ENCODE measurements at places on chromosomes 2 and 18.

DNA sequence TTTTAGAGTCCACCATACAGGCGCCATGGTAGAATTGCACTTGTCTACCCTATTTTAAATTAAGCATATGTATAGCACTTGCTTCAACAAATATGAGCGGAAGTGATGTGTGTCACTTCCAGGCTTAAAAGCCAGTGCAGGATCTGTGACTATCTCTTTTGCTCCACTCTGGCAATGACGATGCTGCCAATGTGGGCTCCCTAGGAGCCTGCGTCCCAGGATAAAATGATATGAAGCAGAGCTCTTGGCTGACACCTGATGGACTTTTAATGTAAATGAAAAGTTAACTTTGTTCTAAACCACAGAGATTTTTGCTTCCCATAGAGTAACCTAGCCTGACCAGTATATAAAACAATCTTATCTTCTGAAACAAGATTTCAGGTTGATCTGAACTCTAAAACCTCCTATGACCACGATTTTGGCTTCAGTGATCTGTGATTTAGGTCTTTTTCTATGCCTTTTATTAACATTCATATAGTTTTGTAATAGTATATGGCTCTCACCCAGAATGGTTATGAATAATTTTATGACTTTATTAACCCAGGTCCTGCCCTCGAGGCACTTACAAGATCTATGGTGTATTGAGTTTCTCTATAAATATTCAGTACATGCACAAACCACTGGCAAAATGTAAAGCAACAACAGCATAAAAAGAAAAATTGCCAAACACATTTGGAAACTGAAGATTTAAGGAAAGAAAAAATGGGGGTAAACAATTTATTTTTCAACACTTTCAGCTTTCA, 422.5 kb upstream of the PIK3C3 start:
- DNase-seq = no peak

DNA sequence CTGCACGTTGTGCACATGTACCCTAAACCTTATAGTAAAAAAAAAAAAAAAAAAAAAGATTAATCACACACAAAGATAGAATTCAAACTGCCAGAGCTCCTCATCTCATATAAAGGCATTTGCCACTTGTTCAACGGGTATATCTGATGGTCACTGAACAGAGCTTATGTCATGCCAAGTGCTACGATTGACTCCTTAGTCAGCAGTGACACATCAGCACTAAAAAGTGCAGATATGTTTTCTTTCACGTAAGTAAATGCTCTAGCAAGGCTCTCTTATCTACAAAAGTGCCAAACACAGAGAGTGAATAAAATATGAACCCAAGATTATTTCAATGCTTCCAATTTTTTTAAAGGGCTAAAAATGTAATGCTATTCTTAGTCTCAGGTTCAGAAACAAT, 1.1 kb downstream of the LMAN1 start:
- DNase-seq = no peak

DNA sequence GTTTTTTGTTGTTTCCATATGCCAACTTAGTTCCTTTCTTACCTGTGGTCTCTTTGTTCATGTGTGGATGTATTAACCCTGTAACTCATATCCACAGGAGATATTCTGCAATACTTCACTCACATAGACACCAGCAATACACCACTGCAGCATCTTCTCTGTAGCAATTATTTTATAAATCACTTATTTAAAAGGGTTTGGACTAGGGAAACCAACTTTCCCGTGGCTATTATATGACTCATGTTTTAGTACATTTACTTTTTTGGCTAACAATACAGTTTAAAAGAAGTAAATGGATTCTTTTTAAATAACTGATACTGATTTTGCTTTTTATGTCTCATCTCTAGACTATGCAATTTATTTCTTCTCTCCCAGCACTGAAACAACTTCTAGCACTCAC, 488.9 kb downstream of the MBD2 start:
- no peak for DNase-seq

GRCh38 chr2:228426502-228427216, 245.2 kb upstream of the SPHKAP start:
- no peak for DNase-seq

DNA sequence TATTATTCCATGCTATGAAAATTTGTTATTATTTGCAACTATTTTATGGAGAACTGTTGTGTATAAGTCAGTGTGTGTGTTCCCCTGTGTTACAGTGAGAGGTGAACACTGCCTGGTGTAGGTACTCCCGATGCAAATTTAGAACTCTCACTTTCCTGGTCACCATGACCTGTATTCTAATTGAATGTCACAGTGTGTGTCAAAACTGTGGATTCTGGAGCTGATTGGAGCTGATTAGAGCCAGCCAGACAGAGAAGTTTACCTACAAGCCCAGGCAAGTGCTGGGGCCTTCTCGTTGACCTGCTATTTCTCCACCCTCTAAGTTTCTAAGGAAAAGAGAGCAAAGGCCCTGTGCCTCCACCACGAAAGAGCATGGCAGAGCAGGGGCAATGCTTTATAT, 216.0 kb downstream of the NYAP2 start:
- no peak for DNase-seq

- no peak for DNase-seq
Measured at GRCh38 chr2:172234716-172235691, 132.3 kb upstream of the DLX2 start.

DNA sequence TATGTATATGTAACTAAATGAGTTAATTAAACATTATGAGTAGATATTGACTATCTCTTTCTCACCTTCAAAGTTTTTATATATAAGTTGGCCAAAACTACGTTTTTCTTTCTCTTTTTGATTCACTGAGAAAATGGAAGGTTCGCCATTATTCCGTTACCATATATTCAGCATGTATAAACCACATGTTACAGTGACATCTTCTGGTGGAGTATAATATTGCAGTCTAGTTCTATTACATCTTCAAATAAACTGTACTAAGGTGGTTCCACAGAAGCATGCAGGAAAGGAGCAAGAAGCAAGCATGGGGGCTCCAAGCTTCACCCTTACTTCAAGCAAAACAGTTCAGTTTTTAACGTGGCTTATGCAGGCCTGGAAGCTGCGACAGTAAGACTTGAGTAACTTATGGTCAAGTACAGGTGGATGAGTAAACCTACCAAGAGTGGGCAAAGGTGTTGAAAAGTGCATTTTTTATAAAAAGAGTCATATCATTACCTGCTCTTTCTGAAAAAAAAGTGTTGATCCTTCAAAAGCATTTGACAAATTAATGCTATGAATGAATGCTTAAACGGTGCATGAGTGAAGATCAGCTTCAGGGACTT, 129.8 kb upstream of the RAB6C start:
- no peak for DNase-seq

DNA sequence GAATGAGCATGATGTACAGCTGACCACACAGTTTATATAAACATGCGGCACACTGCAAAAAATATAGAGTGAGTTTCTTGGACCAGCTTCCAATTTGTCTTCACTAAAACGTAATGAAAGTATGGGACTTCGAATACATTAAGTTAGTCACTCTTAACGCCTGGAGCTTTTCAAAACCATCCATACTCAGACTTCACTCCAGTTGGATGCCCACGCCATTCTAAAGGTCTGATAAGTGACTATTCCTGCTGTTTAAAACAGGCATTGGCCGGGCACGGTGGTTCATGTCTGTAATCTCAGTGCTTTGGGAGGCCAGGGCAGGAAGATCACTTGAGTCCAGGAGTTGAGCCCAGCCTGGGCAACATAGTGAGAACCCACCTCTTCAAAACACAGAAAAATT, 84.6 kb downstream of the MYL12B start:
- no peak for DNase-seq

GRCh38 chr18:76121011-76121410, 374.0 kb downstream of the ZNF516 start:
- no peak for DNase-seq

DNA sequence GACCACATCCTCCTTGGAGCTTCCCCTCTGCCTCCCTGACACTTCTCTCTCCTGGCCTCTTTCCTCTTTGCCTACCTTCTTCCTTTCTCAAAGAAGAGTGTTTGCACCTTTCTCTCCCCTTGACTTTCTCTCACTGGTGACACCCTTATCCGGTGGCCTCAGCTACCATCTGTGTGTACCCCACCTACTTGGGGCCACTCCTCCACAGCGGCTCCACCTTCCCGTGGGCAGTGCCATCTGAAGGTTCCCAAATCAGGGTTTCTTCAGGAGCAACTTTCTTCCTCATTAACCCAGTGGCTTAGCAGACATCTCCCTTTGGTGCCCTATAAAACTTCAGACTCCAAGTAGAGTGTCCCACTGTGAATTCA, 5.3 kb upstream of the NCL start:
- no peak for DNase-seq

DNA sequence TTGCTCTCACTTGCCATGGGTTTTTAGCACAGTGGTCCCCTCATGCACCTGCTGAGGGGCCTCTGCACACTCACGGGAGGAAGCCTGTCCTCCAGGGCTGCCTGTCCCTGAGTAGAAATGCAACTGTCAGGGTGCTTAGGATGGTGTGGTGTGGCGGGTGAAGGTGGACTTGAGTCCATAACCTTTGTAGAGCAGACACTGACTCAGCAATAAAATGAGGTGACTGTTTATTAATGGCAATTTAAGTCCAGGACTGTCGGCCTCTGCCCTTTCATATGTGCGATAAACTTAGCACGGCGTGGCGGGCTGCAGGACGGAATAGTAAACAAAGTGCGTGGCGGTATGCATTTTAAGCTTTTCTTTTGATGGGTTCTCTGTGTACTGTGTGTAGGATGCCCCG, 188.2 kb downstream of the LDLRAD4 start:
- DNase-seq = no peak

DNA sequence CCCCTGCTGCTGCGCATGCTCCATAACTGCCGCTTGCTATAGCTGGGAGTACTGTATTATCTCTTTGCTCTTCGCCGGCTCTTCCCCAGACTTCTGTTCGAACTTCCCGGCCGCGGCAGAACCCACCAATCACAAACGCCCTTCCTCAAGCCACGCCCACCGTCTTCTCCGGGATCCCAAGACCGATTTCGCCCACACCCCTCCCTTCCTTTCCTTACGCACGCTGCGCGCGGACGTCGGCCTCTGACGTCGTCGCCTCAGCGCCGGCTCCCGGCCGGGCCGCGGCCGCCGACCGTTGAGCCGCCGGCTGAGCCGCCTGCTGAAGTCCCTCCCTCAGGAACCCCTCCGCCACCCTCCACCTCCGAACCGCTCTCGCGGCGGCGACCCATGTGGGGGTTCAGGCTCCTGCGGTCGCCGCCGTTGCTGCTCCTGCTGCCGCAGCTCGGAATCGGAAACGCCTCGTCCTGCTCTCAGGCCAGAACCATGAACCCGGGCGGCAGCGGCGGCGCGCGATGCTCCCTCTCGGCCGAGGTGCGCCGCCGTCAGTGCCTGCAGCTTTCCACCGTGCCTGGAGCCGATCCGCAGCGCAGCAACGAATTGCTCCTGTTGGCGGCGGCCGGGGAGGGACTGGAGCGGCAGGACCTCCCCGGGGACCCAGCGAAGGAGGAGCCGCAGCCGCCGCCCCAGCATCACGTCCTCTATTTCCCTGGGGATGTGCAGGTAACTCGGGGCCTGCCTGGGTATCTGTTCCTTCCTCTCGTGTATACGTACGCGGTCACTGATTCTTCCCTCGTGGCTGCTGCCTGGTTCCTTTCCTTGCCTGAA, at the start of gene C2orf69:
Gene C2orf69, plus strand, starts transcription at position 242 of the 825 bp plus-strand sequence. Its CDS starts 146 bp downstream, at position 388.
- peak; percentile 84 for DNase-seq

GRCh38 chr2:64838817-64839216, 150.4 kb upstream of the SLC1A4 start:
- DNase-seq = no peak

DNA sequence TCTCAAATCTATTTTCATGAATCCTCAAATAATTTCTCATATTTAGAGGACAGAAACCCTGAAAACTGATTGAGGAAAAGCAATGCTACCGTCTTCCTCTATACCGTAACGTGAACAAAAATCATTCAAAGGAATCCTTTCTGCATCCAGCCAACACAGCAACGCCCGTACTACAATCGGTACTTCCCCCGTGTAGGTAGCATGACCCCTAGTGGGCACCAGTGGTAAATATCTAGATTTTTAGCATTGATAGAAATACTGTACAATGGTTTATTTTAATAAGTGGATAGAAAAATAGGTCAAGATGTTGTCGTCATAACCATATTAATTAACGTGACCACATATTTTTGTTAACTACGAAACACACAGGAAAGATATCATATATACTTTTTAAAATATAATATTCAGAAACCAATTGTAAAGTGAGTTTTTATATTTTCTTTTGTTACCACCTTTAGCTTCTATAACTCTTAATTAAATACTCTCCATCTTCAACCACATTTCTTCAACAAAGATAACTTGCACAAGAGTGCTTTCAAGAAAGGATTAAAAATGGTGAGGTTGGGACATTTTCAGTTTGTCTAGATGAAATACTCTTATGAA, 194.1 kb downstream of the SS18 start:
- DNase-seq = no peak

- DNase-seq = no peak
Measured at GRCh38 chr18:79625195-79625923, 54.2 kb upstream of the CTDP1 start.

DNA sequence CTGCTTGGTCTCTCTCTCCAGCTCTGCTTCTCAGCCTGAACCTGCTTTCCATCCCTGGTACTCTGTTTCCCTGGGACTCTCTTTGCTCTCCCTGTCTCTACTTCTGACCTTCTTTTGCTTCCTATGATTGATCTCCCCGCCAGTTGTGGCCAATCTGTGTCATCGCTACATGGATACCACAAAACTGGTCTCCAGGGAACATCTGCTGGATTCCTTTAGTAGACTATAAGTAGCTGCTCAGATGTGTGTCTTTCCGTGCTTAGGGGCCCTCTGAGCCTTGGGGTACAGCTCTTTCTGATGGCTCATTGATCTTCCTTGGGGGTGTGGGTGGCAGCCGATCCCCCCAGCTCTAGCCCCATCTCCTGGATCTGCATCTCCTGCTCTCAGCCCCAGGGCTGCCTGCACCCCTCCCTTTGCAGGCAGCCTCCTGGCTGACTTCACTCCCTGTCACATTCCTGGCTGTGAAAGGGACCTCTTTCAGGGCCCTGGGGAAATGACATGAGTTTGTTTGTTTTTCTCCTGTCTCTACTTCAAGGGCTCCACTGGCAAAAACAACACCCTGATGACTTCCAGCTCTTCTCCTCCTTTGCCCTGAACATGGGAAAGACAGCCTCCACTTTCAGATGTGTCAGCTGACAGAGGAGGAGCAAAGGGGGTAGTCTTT, 333.7 kb downstream of the CYP26B1 start:
- DNase-seq = no peak

DNA sequence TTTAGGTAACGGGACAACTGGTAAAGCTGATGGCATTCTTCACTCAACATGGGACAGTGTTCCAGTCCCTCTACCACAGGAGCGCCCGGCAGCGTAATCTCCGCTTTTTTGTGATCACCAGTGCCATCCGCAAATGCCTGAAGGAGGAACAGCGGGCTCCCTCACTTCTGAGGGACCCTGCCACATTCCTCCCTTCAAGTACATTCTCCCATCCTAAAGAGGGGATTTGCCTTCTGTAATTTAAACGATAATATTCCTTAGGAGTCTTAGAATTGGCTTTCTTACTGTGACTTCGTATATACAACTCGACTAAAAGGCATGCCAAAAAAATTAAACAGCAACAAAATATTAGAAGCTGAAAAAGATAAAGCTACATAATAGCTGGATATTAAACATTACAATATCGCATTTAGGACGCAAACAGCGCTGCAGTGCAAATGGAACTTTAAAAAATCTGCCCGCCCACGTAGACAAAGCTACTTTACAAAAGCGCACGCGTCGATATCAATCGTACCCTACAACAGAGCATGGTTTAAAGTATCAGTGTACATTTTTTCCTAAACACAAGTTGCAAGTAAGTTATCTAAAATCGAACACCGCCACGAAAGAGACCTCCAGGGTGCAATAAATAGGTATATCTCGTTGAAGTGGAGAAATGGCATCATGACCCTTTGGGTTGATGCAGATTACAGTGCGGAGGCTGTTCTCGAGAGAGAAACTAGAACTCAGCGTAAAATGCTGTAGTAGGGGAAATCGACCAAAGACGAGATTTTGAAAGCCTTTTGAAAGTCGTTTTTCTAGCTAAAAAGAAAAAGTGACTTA, 2.3 kb upstream of the VSNL1 start:
- DNase-seq = no peak

Data from stimulated activated CD8-positive, alpha-beta memory T cell treated with anti-CD3 and anti-CD28 coated beads, Interleukin-4, amount 100 ng/mL, for 4 hours (primary cell).